Calu3 (cell line): ENCODE measurements at places on chromosomes 1 and 21.

GRCh38 chr1:38044221-38045215, 2.1 kb downstream of the POU3F1 start:
- H3K27ac ChIP-seq = no peak overlapping the region

GRCh38 chr1:184257873-184258272, 129.0 kb upstream of the C1orf21 start:
- no peak overlapping the region for H3K4me3 ChIP-seq
- no peak for DNase-seq
- H3K27me3 ChIP-seq = peaks cover 70% of the 10 kb centered on the region
- no peaks in the 10 kb centered on the region for H3K36me3 ChIP-seq
- H3K4me1 ChIP-seq = no peaks in the 10 kb centered on the region
- no peak overlapping the region for H3K27ac ChIP-seq

DNA sequence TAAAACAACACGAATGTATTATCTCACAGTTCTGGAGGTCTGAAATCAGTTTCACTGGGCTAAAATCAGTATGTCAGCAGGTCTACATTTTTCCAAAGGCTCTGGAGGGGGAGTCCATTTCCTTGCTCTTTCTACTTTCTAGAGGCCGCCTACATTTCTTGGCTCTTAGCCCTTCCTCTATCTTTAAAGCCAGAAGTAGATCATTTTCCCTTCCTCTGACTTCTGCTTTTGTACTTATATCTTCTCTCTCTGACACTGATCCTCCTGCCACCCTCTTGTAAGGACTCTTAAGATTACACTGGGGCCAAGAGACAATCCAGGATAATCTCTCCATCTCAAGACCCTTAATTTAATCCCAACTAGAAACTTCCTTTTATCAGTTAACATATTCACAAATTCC, 41.4 kb downstream of the MSH4 start:
- no peak overlapping the region for H3K27ac ChIP-seq
- H3K36me3 ChIP-seq = no peaks in the 10 kb centered on the region
- H3K4me3 ChIP-seq = no peak overlapping the region
- no peaks in the 10 kb centered on the region for H3K27me3 ChIP-seq

GRCh38 chr1:55235722-55236121, 20.6 kb upstream of the USP24 start:
- H3K36me3 ChIP-seq = no peaks in the 10 kb centered on the region
- peak; percentile 11 for DNase-seq
- H3K4me1 ChIP-seq = peaks cover 27% of the 10 kb centered on the region
- H3K27me3 ChIP-seq = no peaks in the 10 kb centered on the region
- H3K27ac ChIP-seq = no peak overlapping the region

DNA sequence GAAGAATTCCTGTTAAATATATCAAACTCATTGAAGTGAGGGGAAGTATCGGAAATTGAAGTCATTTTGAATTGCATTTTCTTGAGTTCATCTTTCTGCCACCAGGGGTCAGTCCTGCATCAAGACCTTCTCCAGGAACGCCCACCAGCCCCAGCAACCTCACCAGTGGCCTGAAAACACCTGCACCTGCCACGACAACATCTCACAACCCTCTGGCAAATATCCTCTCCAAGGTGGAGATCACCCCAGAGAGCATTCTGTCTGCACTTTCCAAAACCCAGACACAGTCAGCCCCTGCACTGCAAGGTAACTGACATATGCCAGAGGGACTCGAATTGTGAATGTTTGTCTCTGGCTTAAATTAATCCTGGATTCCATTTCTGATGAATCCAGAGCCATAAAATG, 22.8 kb upstream of the TARS2 start:
- DNase-seq = peak; percentile 77
- peaks cover 8% of the 10 kb centered on the region for H3K4me1 ChIP-seq
- no peak overlapping the region for H3K27ac ChIP-seq
- H3K4me3 ChIP-seq = no peak overlapping the region
- peaks cover 50% of the 10 kb centered on the region for H3K36me3 ChIP-seq

DNA sequence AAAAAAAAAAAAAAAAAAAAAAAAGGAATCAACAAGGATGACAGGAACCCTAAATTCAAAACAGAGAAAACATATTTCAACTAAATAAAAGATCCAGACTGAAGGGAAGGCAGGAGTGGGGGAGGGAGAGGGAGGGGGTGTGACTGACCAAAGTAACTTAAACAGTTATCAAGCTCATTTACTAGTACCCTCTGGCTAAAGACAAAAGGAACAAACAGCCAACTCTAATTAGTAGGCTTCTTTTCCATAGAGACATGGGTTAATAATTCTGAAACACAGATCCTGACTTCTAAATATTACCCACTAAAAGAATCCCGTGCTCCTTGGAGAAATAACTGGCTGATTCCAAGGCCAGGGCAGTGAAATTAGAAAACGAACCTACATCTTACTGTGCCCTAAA, 23.8 kb downstream of the USP48 start:
- no peak for DNase-seq
- H3K27me3 ChIP-seq = no peaks in the 10 kb centered on the region
- no peaks in the 10 kb centered on the region for H3K4me1 ChIP-seq
- no peak overlapping the region for H3K27ac ChIP-seq

- H3K27me3 ChIP-seq = no peaks in the 10 kb centered on the region
- DNase-seq = no peak
- H3K4me3 ChIP-seq = peak overlapping the region; percentile 85
- H3K4me1 ChIP-seq = peaks cover 31% of the 10 kb centered on the region
Measured at GRCh38 chr1:99763956-99764355, 2.5 kb downstream of the FRRS1 start.

DNA sequence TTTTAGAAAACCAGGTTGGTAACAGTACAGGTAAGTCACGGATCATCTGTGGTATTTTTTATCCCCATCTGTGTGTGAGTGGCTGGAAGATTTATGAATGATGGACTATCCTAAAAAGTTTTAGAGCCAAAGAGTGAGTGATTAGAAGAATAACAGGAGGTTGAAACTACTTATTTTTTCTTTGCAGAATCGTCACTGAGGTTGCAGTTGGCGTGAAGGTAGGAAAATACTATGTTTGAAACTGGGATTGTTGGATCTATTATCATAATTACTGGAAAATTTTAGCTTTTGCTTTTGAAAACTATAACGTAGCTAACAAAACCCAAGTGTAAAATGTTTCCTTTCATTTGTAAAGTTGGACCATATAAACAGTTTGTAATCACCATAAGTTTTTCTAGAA, 1.8 kb downstream of the PTBP2 start:
- H3K36me3 ChIP-seq = peaks cover 48% of the 10 kb centered on the region
- DNase-seq = no peak
- H3K27me3 ChIP-seq = no peaks in the 10 kb centered on the region
- peaks cover 8% of the 10 kb centered on the region for H3K4me1 ChIP-seq
- peak overlapping the region; percentile 92 for H3K27ac ChIP-seq

- no peaks in the 10 kb centered on the region for H3K36me3 ChIP-seq
- H3K27me3 ChIP-seq = no peaks in the 10 kb centered on the region
- DNase-seq = no peak
- peaks cover 8% of the 10 kb centered on the region for H3K4me1 ChIP-seq
Measured at GRCh38 chr1:66399888-66400529, 133.9 kb upstream of the SGIP1 start.
